H7 (cell line): ENCODE measurements at places on chromosomes 3 and 15. TPM values are rescaled to one million over a fixed set of nuclear protein-coding genes. Genes with fewer than 3 reads are reported as not detected.

The EFCAB12 gene
- 0.10 and 0.44 TPM in 2 replicates for total RNA-seq

The PCOLCE2 gene
- 9.4 and 18.3 TPM in 2 replicates for total RNA-seq

The RASA2 gene
- total RNA-seq, result 11.6 and 17.9 TPM in 2 replicates

GRCh38 chr3:187802928-187803259, 57.6 kb upstream of the BCL6 start:
- no peak for DNase-seq

- peak; percentile 50 for DNase-seq
Observed at GRCh38 chr3:189967254-189967865, 153.3 kb downstream of the P3H2 start.

The GNB4 gene
- total RNA-seq, result 50.4 and 56.1 TPM in 2 replicates

The MCTP2 gene
- 4.2 and 4.7 TPM in 2 replicates for total RNA-seq
